Right atrium auricular region (tissue), 2 donors: ENCODE measurements at places on chromosomes 4 and X. TPM values are rescaled to one million over a fixed set of nuclear protein-coding genes. Genes with fewer than 3 reads are reported as not detected.

Gene RTL5
- total RNA-seq = 3.0 TPM

Gene ASB9
- 1.8 TPM for total RNA-seq

Gene ARHGEF38
- total RNA-seq = not detected

Gene CT83
- total RNA-seq = not detected

Gene TADA2B
- total RNA-seq = 27.0 TPM

Gene NUDT9
- 17.2 TPM for total RNA-seq

Gene EMCN
- total RNA-seq = 41.2 TPM

Gene PUDP
- 27.0 TPM for total RNA-seq

Gene PCGF3
- 22.6 TPM for total RNA-seq

Gene PDE6B
- 2.3 TPM for total RNA-seq

Gene GNRHR
- not detected for total RNA-seq

Gene UPF3B
- total RNA-seq = 2.3 TPM

Gene DRD5
- total RNA-seq = not detected

Gene SUPT20HL1
- not detected for total RNA-seq

Gene MED28
- 5.9 TPM for total RNA-seq

Gene ANKRD50
- 8.2 TPM for total RNA-seq

Gene CAMK2D
- total RNA-seq = 187 TPM

Gene CCNA2
- total RNA-seq = 1.3 TPM

Gene BTC
- not detected for total RNA-seq

Gene HDAC6
- 30.4 TPM for total RNA-seq

Gene PCDH19
- 0.51 TPM for total RNA-seq

Gene ETFDH
- total RNA-seq = 96.6 TPM

Gene TRPC5OS
- 0.15 TPM for total RNA-seq

Gene ARAP2
- total RNA-seq = 10.1 TPM

Gene NR3C2
- 39.9 TPM for total RNA-seq

Gene ANK2
- 169 TPM for total RNA-seq

Gene GATA1
- 0.20 TPM for total RNA-seq

Gene ARR3
- total RNA-seq = not detected

Gene AKAP4
- total RNA-seq = not detected

Gene AIFM1
- total RNA-seq = 86.9 TPM

Gene SPACA5
- not detected for total RNA-seq

Gene ART3
- total RNA-seq = 139 TPM
